ENCODE measurements at places on chromosomes 6 and 20.

GRCh38 chr20:31915491-31916280, 36.2 kb downstream of the PDRG1 start:
- no peak for DNase-seq

- peak; percentile 41 for DNase-seq
Observed at GRCh38 chr20:20594171-20594530, 118.3 kb downstream of the RALGAPA2 start.

GRCh38 chr6:167689751-167690150, 137.0 kb upstream of the AFDN start:
- no peak for DNase-seq

GRCh38 chr6:25946631-25947030, 16.0 kb upstream of the TRIM38 start:
- DNase-seq, result no peak

- no peak for DNase-seq
Observed at GRCh38 chr20:50717312-50717711, 14.1 kb upstream of the PARD6B start.

- DNase-seq, result no peak
Observed at GRCh38 chr6:146981981-146982380, 222.2 kb upstream of the STXBP5 start.
